ENCODE measurements at places on chromosomes 11 and 22.

DNA sequence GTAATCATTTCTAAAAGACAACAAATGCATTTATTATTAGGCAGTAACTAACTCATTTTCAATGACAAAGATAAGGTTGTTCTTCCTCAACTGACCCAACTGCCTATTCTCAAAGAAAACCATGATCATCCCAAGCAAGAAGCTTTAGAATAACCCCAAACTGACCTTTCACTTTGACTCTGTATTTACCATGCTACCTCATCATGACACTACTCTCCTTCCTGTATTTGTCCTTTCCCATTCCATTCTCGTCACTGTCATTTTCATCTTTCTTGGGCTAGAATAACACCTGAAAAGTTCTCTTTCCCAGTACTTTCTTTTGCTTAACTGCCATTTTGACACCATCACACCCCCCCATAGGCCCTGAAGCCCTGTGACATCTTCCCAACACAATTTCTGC lies 48.3 kb downstream of the TCF20 start:
- no peak for DNase-seq

DNA sequence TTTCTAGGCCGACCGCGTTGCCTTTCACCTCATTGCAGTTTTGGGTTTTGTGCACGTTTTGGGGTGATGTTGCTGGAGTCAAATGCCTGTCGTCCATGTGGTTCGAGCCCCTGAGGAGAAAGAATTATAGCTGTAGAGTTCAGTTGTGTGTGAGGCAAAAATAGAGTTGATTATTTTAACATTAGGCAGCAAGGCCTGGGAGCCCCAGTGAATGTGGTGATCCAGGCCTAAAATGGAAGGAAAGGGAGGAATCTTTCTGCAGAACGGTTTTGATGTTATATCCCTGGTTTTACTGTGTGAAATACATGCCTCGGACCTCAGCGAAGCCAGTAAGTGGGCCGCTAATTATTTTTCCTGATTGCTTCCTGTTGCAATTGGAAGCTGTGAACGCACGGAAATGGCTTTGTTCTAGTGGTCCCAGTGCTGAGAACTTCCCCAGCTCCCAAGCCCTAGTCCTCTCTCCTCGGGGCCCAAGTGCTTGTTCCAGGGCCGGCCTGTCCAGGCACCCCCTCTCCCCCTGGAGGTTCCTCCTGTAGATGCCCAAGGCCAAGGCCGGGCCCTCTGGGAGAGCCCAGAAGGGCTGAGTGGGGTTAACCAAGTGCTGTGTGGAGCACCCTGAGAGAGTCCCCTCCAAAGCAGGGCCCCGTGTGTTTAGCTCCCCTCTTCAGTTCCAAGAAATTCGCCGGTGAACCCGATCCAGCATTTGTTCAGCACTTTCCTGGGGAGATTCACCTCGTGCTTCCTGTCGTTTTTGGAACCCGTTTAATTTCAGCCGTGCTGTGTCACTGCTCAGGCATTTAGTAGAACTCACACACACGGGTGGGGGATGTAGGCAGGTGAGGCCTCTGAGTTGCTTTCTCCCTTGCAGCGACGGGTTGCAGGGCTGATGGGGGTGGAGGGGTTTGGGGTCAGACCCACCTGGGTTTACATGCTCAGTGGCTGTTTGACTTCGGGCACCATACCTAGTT lies 2.1 kb downstream of the LRP5 start:
- DNase-seq = no peak

DNA sequence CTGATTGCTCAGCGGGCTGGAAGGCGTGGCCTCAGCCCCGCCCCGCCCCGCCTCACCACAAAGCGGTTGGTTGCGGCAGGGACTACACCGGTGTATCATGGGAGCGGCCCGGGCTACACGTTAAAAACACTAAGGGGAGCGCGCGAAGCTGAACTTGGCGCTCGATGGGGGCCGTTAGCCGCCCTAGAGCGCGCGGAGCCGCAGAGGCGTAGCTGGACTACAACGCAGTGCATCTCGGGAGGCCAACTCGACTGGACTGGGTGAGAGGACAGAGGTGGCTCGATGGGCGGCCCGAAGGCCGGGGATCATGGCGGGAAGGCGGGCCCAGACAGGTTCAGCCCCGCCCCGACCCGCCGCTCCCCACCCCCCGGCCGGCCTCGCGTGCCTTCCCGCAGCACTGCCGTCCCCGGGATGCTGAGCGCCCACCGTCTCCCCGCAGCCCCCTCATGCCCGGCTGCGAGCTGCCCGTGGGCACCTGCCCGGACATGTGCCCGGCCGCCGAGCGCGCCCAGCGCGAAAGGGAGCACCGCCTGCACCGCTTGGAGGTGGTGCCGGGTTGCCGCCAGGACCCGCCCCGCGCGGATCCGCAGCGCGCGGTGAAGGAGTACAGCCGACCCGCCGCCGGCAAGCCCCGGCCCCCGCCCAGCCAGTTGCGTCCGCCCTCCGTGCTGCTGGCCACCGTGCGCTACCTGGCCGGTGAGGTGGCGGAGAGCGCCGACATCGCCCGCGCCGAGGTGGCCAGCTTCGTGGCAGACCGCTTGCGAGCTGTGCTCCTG lies at the start of gene SAC3D1:
Gene SAC3D1 (plus strand): TSS at position 364 of the 776 bp plus-strand sequence. CDS start 83 bp downstream, at position 447.
- DNase-seq = peak; percentile 64

DNA sequence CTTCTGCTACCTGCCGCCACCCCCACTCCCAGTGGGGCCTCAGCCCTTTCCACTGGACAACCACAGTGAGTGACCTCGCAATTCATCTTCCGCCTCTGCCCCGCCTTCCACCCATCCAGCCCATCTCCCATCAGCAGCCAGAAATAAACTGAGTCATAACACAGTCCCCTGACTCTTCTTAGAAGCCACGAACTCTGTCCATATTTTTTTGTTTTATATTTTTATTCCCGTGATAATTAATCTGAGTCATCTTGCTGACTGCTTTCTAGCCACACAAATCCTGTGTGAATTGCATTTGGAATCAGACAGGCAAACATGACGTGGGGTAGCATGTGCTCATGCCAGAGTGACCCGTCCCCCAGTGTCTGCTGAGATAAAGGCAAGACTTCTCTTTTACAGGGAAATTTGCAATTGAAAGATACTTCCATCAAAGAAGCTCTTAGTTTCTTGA lies 7.0 kb downstream of the FADD start:
- peak; percentile 69 for DNase-seq

- no peak for DNase-seq
These were observed 214.5 kb upstream of the UBASH3B start for GRCh38 chr11:122440811-122441665.
